ENCODE measurements at places on chromosomes 11 and 22.

DNA sequence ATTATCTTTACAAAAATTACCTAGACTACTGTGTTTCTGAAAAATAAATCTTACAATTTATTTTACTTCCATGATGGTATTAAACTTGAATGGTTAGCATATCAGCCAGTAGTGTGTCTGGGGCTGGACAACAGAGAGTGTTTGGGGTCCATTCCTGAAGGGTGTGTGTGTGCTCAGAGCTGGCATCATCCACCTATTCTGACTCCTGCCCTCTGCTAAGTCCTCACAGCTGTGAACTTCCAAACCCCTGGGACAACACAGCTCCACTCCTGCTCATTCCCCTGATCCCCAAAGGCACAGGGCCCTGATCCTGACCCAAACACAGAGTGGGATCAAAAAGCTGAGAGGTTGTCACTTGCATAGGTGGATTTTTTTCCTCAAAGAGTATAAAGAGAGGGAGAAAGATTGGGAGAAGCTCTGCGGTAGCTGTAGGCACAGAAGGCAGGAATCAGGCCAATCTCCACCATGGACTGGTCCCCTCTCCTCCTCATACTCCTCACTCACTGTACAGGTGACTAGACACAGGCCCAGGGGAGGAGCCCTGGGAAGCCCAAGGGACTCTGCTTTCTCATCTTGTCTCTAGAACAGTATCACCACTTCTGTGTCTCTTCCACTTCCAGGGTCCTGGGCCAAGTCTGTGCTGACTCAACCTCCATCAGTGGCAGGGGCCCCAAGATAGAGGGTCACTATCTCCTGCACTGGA is 55.7 kb upstream of the TOP3B start:
- no peak for DNase-seq

DNA sequence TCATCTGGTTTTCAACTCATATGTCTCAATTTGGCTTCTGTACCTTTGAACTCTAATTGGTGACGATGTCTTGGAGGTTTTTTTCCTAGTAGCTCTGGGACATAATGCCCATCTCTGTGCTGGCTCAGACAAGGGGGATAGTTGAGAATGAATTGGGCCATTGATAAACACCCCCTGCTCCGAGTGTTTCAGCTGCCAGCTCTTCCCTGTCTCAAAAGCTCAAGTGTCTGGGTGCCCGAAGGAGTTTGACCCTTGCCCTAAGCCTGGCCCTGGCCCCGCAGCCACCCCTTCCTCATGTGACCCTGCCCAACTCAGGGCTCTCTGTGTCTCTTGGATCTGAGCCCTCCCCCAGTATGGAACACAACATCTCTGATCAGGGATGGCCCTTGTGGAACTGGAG is 3.0 kb downstream of the INSC start:
- DNase-seq, result no peak

DNA sequence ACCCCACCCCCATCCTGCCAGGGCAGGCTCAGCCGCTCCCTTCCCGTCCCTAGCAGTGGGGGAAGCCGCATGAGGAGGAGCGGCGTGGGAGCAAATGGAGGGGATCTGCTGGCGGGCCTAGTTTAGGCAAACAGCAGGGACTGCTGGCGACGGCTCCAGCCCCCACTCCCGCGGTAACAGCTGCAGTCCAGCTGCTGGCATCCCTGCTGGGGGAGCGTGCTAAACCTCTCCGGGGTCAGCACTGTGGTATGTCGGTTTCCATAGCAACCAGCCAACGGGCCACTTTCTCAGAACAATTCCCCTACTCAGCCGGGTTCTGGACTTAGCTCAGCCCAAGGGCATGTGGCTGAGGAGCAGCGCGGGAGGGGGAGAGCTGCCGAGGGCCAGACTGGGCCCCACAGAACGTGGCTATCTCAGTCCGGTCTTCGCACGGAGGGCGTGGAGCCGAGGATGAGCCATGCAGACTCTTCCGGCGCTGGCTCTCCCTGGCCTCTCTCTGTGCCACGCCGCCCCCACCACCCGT is 98.8 kb downstream of the PKNOX2 start:
- no peak for DNase-seq

GRCh38 chr22:25970374-25970911 is 198.8 kb upstream of the SEZ6L start:
- no peak for DNase-seq

GRCh38 chr11:131886201-131886600 is 515.8 kb downstream of the NTM start:
- no peak for DNase-seq

- DNase-seq, result no peak
These were observed 81.3 kb upstream of the ARHGAP20 start for GRCh38 chr11:110793556-110793955.

DNA sequence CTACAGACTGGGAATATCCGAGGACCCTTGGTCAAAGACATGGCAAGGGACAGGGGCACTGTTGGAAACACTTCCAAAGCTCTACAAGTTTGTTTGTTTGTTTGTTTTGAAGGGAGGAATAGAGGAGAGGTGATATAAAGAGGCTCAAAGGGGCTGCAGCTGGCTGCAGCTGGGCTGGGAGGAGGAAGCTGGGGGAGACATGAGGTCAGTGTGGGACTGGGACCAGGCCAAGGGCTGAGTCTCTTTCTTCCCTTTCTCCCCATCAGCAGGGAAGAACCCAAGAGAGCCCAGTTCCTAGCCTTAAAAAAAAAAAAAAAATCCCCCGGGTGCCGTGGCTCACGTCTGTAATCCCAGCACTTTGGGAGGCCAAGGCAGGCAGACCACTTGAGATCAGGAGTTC is 5.0 kb downstream of the RHOG start:
- no peak for DNase-seq

GRCh38 chr11:10080138-10080537 is 213.9 kb downstream of the SBF2 start:
- DNase-seq, result no peak

GRCh38 chr22:30894371-30894740 is 74.2 kb downstream of the MORC2 start:
- no peak for DNase-seq

DNA sequence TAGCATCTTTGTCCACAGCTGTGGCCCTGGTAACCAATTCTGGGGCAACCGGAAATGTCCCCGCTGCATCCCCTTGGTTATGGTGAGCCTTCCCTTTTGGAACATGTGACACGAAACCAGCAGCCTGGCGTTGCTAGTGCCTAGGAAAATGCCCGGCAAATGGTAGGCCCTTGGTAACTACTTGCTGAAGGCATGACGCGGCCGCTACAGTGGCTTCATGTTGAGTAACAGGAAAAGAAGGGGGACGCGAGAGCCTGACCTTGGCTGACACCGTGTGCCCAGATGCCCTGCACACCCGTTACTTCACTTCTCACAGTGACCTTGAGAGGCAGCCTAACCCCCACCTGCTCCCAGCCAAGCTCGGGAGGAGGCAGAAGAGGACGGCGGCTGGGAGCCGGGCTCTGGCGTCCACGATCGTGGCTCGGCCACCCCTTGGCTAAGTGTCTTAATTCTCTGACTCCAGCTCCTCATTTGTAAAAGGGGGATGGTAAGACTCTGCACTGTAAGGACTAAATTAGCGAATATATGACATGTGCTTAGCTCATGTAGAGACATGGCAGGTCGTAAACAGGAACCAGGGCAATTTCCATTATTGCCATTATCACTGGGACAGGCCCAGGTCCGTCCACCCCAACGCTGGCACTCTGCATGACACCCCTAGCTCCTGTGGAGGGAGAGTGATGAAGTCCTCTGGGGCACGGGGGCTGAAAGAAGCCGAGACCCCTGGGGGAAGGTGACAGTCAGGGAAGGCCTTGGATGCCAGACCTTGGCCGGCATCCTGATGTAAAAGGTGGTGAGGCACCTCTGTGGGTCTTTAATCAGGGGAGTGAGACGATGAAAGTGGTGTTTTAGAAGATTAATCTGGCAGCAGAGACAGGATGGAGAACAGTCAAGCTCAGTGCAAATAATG is 18.9 kb downstream of the IFT27 start:
- no peak for DNase-seq

DNA sequence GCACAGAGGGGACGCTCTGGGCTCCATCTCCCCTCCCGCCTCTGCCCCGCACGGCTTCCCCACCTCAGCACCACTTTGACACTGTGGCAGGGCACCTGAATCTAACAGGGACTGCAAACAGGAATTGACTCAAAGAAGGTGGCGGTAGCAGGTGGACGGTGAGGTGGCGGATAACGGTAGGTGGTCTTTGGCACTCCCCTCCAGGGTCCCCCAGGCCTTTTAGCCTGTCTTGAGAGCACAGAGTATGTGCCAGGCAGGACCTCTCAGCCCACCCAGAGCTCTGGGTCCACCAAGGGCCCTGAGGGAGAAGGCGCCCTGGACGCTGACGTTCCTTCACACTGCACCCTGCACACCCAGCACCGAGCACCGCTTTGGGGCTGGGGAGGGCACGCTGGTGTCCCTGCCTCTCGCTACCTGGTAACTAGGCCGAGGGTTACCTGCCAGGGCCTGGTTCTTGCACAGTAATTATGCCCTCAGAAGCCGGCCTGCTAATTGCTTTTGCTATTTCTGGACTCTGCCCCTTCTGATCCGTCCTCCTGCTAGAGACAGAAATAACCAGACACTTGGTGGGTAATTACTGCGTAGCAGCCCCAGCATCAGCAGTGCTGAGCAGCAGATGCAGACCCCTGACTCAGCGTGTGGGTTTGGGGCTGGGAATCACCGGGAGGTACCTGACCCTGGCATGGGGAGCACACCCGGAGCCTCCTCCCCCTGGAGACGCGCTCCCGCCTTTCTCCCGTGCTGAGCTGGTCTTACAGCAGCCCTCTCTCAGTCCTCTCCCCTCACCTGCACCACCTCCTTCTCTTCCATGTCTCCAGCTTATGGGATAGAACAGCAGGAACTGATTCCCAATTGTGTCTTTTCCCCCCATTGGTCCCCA is 103.3 kb upstream of the B3GAT1 start:
- no peak for DNase-seq

DNA sequence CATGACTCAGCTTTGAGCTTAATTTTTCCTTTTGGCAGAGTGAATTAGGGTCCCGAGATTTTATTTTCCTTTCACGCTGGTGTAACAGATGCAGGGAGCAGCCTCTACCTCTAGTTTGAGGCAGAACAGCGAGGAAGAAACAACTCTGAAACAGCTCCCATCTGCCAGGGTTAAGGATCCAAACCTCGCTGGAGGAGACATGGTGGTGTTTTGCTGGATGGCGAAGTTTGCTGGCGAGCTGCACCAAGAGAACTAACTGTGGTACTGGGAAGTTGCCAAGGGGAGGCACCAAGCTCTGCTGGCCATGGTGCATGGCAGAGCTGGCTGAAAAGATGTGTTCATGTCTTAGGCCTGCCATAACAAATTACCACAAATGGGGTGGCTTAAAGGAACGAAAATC is 7.6 kb upstream of the ALKBH3 start:
- DNase-seq, result no peak

DNA sequence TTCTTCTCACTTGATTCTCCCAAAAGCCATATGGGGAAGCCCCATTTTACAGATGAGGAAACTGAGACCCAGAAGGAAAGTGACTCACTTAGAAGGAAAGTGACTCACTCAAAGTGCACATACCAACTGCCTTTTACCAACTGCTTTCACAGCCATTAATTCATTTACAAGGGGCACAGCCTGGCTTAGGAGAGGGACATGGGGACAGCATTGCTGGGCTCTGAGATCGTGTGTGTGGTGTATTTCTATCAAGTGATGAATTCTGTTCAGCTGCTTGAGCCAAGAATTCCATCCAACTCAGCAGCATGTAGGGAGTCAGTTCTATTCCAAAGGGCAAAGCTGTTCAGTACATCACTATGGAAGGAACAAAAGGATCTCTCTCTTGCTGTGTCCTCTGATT is 23.5 kb upstream of the PAK1 start:
- no peak for DNase-seq

DNA sequence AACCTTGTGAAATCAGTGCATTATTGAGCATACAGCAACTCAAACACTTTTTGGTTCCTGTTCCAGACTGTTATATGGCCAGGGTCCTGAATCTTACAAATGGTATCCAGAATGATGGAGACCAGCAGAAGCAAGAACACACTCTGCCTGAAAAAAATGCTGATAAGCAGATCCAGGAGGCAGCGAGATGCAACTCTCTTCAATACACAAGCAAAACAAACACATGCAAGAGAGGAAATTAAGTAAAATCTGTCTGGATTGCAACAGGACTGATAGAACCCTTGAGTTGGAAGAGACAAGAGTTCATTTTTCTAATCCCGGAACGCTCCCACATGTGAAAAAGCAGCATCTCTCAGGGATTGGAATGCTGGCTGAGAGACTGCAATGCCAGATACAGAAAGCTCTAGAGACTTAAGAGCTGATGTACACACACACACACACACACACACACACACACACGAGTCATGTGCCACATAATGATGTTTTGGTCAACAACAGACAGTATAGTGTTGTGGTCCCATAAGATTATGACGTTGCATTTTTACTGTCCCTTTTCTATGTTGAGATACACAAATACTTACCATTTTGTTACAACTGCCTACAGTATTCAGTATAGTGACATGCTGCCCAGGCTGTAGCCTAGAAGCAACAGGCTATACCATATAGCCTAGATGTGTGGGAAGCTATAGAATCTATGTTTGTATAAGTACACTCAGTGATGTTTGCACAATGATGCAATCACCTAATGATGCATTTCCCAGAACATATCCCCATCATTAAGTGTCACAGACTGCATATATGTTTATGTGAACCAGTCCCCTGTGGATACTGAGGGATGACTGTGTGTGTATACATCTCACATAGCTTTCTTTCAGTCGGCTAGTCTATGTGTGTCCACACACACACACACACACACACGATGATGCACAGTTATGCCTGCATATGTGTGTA is 406.6 kb downstream of the LARGE1 start:
- DNase-seq, result no peak

DNA sequence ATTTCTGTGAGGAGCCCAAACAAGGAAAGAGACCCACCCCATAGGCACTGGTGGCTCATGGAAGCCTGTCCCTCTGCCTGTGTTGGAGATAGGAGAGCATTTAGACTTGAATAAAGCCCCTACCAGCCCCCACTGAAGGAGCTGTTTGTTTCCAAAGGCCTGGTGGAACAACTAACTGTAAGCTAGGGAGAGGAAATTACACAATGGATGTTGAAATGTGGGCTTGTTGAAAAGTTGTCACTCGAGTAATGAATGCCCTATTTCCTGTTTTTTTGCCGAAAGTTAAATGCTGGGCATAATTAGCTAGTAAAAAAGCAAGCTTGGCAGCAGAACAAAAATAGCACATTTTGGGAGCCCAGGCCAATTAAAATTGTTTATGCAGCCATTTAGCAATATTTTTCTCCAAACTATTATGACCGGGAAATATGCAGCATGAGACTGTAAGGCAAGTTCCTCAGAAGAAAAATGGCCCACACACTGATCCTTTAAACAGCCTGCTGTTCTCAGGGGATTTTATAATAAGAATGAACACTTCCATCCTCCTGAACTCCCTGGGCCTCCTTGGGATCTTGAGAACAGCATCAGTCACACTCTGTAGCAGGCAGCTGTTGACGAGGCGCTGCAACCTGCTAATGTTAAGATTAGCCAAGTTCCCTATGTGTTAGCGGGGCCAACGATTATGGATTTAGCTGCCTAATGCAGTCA is 38.6 kb upstream of the LMO2 start:
- DNase-seq, result no peak

Measured in stimulated activated CD8-positive, alpha-beta memory T cell treated with anti-CD3 and anti-CD28 coated beads, Interleukin-12 subunit alpha, Interleukin-12 subunit beta, amount 100 ng/mL, for 4 hours (primary cell).